ENCODE measurements at places on chromosomes 16 and 17. TPM values are rescaled to one million over a fixed set of nuclear protein-coding genes. Genes with fewer than 3 reads are reported as not detected.

- no peaks in the 10 kb centered on the region for H3K27me3 ChIP-seq
- no peak overlapping the region for H3K27ac ChIP-seq
- DNase-seq, result peak; percentile 56
- no peaks in the 10 kb centered on the region for H3K4me1 ChIP-seq
- H3K36me3 ChIP-seq, result no peaks in the 10 kb centered on the region
- no peak overlapping the region for H3K4me3 ChIP-seq
Observed at GRCh38 chr17:33560165-33560564, 267.1 kb upstream of the ASIC2 start.

TMEM238L gene
- not detected for total RNA-seq

- no peak overlapping the region for H3K4me3 ChIP-seq
- peak; percentile 58 for DNase-seq
- H3K4me1 ChIP-seq, result peaks cover 17% of the 10 kb centered on the region
- H3K27ac ChIP-seq, result no peak overlapping the region
- no peaks in the 10 kb centered on the region for H3K36me3 ChIP-seq
Observed at GRCh38 chr16:58020628-58021521, 4.7 kb upstream of the MMP15 start.

- no peak overlapping the region for H3K4me3 ChIP-seq
- H3K36me3 ChIP-seq, result no peaks in the 10 kb centered on the region
- no peaks in the 10 kb centered on the region for H3K27me3 ChIP-seq
- no peaks in the 10 kb centered on the region for H3K4me1 ChIP-seq
Observed at GRCh38 chr16:17970816-17971331, 365.7 kb downstream of the NPIPA8 start.

- H3K36me3 ChIP-seq, result no peaks in the 10 kb centered on the region
- H3K27me3 ChIP-seq, result no peaks in the 10 kb centered on the region
Observed at GRCh38 chr17:60745544-60745943, 67.9 kb downstream of the BCAS3 start.
